ENCODE measurements at places on chromosomes 7 and 10. TPM values are rescaled to one million over a fixed set of nuclear protein-coding genes. Genes with fewer than 3 reads are reported as not detected.

- no peak for DNase-seq
Observed at GRCh38 chr10:24305551-24306506, 96.9 kb downstream of the KIAA1217 start.

GRCh38 chr10:116787893-116788665, 45.7 kb upstream of the HSPA12A start:
- peak; percentile 91 for DNase-seq

The ENO4 gene
- 1.9 TPM for total RNA-seq

The STAG3 gene
- total RNA-seq, result 10.3 TPM

The NPSR1 gene
- not detected for total RNA-seq

DNA sequence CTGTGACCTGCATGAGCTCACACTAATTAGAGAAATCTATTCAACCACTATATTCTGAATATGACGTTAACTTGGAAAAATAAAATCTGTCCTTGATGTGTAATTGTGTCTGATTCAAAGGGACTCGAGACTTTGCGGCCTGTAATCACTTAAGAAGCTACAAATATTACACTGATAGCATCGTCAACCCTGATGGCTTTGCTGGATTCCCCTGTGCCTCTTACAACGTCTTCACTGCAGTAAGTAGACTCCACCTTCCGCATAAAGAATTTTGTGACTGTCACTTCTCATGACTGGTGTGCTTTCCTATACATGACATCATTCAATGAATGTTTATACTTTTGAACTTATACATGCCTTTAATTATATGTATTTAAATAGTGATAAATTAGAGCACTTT, 10.1 kb downstream of the PNLIP start:
- DNase-seq, result no peak

DNA sequence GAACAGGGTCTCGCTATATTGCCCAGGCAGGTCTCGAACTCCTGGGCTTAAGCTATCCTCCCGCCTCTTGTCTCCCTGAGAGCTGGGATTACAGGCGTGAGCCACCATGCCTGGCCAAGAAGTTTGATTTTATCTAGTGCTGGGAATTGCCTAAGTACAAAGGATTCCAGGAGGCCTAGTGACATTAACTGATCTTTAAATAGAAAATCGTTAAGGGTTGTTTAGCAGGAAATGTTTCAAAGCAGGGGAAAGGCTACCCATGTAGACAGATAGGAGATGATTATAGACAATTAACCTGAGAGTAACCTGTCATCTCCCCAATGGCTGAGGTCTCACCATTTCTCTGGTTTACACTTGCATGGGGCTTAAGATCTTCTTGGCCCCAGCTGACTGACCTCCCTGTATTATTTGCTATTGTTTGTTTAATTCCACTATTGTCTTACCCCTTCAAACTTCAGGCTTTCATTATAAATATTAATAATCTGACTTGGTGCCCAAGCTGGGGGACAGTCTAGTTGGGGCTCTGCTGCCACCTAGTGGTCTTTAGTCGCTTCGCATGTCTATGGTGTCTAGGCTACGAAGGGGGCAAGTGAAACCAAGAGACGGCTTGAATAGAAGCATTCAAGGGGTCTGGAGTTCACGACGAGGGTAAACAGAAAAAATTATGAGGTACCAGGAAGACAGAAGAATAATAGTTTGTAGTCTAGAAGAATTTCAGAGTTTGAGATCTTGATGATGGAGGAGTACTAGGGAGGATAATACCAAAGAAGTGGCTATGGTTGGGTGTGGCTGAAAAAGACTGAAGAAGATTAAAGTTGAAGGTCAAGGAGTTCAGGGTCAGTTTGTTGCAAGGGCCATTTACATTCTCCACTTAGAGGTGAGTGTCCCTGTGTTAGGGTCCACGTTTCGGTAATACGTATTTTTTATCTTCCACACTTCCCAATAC, 40.4 kb upstream of the BPGM start:
- DNase-seq, result peak; percentile 37

- DNase-seq, result no peak
Observed at GRCh38 chr7:120421151-120421651, 148.2 kb downstream of the KCND2 start.

The SUN3 gene
- total RNA-seq, result not detected

The ADCY1 gene
- total RNA-seq, result 5.6 TPM

- no peak for DNase-seq
Observed at GRCh38 chr10:110414548-110415309, 83.0 kb upstream of the DUSP5 start.

GRCh38 chr10:48322017-48322416, 15.5 kb downstream of the MAPK8 start:
- DNase-seq, result no peak

DNA sequence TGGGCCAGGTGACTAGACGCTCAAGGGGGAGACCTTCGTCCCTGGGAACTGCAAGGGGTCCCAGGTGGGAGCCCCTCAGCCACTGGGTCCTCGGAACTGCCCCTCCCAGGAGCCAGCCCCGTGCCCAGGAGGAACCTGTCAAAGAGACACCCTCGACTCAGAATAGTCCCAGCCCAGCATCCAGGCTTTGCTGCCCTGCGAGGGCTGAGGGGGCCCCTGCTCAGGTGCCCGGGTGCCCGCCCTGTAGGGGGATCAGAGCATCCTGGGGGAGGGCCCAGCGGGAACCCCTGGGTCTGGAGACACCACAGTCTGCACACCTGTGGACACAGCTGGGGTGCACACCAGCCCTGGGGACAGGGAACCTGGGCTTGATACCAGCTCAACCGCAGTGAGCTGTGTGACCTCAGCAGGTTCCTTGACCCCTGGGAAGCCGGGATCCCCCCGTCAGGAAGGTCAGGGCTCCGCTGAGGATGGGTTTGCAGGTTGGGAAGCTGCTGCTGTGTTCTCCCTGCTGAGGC, 407 bp downstream of the ELN start:
- no peak for DNase-seq

DNA sequence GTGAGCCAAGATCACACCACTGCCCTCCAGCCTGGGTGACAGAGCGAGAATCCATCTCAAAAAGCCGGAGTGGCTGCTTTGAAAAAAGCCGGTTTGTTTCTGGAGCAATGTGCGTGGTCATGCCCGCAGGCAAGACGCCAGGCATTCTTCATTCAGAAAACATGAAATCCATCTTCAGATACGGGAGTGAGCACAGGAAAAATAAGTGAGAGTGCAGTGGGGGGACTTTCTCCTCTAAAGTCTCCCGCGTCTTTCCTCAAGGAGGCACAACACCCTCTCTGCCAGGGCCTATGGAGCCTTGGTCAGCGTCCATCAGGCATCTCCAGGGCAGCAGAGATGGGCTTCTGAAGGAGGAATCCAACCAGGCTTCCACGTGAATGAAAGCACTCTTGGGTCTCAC, 62.3 kb upstream of the DGKI start:
- no peak for DNase-seq

DNA sequence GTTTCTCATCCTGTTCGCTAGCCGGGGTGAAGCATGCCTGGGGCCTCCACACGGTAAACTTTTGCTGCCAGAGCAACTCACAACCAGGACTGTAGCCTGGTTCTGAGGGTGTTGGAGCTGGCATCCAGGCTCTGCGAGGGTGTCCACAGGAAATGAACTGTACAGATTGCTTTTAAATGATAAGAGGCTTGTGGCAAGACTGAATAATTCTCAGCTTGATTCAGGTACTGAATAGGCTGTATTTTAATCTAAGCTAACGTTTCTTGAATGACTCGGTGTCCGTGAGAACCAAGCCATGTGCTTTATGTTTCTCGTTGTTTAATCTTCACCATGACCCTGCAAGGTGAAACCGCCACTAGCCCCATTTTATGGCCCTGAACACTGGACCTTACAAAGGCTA, 49.3 kb downstream of the EEPD1 start:
- no peak for DNase-seq

DNA sequence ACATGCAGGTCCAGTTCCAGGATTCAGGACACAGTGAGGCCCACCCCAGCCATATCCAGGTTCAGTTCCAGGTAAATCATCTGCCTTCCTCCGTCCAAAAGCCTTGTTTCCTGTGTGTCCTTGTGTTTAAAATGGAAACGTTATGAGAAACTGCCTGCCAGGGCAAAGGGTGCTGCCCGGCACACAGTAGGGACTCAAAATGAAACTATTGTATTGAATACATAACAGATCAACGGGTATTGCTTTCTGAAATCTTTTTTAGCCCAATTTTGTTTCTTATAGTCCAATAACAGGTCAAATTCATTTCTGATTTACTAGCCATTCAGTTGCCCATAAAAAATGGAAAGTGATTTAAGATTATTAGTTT, 115.5 kb downstream of the EGFR start:
- no peak for DNase-seq

The HEPACAM2 gene
- total RNA-seq, result not detected

GRCh38 chr10:15112657-15113056, 15.5 kb downstream of the RPP38 start:
- DNase-seq, result peak; percentile 59

The AKR1C3 gene
- total RNA-seq, result 1.00 TPM

DNA sequence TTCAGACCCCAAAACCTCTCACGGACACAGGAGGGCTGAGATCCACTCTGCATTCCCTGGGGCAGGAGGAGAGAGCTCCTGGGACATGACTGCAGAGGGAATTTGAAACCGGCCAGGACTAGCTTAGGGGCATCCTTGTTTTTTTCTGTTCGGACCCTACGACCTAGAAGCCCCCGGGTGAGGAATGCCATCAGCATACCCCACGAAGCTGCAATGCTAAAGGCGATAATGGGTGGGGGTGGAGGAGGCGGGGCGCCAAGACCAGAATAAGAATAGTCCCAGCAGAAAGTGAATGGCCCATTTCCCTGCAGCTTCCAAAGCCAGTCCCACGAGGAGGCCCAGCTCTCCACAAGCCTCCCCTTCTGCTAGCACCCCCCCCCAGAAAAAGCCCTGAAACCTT, 4.0 kb downstream of the PDGFA start:
- DNase-seq, result peak; percentile 80

- no peak for DNase-seq
Observed at GRCh38 chr10:76922666-76923065, 714.9 kb downstream of the KCNMA1 start.

DNA sequence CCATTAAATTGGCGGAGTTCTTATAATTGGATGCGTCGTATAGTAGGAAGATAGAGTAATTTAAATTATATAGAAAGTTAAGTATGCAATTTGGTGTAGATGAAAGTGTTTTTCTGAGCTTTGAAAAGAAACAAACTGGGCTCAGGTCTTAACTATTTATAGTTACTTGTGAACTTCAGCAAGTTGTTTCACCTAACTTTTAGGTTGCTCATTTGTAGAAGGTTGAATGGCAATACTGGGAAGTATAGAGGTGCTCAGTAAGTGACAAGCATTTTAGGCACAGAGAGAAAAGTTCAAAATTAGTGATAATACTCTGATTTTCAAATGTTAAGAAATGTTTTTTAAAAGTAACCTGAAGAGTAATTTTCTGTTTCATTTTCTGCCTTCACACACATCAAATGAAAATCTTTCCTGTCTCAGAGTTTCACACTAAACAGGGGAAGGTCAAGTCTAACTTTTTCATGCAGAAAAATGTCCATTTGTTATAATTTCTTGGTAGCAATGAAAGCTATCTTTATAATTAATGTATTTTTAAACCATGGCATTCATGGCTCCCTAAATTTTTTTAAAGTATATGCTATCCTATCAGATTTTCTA, 146.5 kb downstream of the PHF14 start:
- no peak for DNase-seq

GRCh38 chr7:135855846-135856245, 107.2 kb upstream of the FAM180A start:
- DNase-seq, result peak; percentile 22

The MGAM2 gene
- total RNA-seq, result not detected

The ANKRD2 gene
- total RNA-seq, result not detected

- peak; percentile 90 for DNase-seq
Observed at GRCh38 chr10:97210543-97210960, 24.8 kb upstream of the SLIT1 start.

DNA sequence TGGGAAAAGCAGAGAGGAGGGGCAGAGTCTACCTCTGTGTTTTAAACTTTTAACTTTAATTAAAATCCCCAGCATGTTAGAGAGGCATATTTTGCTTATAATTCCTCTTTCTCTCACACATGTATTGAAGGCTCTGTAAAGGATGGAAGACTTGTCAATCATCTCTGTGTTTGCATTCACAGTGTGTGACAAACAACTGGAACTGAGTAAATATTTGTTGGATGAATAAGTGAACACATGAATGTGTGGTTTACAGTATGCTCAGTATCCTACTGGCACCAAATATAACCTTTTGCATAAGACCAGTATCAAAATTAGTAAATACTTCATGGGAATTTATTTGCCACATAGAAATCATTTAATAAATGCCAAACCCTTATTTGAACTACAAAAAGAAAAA, 829.0 kb downstream of the GRID1 start:
- DNase-seq, result no peak

GRCh38 chr10:101482568-101482967, 105.5 kb downstream of the POLL start:
- no peak for DNase-seq

GRCh38 chr10:535952-536351, 153.5 kb downstream of the DIP2C start:
- no peak for DNase-seq

DNA sequence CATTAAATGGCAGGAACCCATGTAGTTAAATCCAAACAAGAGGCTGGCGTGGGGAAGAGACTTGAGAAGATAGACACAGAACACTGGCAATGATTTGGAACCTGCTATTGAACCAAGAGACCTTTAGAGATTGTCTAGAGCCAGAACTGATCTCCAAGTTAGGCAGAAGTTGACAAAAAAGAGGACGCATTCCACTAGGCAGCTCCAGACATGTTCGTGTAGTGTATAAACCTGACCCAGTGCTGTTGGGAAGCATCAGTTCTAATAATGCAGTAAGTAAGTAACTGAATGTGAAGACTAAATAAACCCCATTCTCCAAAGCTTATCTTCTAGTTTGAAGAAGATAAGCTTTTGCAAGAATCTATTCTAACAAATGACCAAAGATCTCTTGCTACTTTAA, 50.8 kb downstream of the AP3M1 start:
- DNase-seq, result no peak

The TMEM184A gene
- 0.74 TPM for total RNA-seq

GRCh38 chr7:109343678-109344077, 774.0 kb downstream of the DNAJB9 start:
- DNase-seq, result no peak

GRCh38 chr10:45550903-45551786, 121.4 kb downstream of the ZFAND4 start:
- no peak for DNase-seq

GRCh38 chr7:65390588-65390987, 16.9 kb downstream of the ZNF92 start:
- no peak for DNase-seq

GRCh38 chr10:65341323-65341925, 1584.4 kb upstream of the LRRTM3 start:
- DNase-seq, result no peak

- DNase-seq, result no peak
Observed at GRCh38 chr10:37314350-37314749, 189.0 kb downstream of the ANKRD30A start.

GRCh38 chr10:21530168-21530567, 3.9 kb upstream of the MLLT10 start:
- no peak for DNase-seq

The SDHAF3 gene
- 41.3 TPM for total RNA-seq

The PLPP4 gene
- 3.5 TPM for total RNA-seq

GRCh38 chr7:97009753-97010732, 4.7 kb downstream of the DLX6 start:
- peak; percentile 66 for DNase-seq

The NKX2-3 gene
- total RNA-seq, result not detected

All from H7 (cell line).